Neuronal stem cell (in vitro differentiated cells): ENCODE measurements at places on chromosomes 5 and 9.

DNA sequence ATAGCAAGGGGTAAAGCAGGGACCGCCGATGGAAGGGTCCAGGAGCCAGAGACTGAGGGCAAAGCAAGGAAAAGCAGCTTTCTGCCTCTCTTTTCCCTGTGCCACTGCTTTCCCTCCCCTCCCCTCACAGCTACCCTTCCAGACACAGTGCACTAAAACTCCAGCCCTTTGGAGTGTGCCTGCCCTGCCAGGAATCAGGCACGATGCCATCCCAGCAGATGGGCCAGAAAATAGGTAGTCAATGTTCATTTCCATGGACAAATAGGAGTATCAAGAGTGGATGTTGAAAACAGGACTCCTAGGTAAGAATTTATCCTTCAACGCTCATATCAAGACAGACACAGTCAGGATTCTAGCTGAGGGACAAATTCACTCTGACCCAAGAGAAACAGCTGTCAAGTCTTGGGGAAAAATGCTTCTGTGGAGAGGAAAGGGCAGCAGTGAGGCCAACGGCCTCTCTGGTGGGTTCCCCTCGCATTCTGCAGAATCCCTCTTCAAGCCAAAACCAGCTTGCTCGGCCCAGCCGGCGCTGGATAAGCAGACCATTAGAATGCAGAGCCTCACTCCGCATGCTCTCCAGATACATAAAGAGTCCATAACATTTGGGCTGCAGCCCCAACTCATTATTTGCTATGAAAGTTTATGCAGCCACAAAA is 138.0 kb downstream of the CAAP1 start:
- no peak for DNase-seq

GRCh38 chr5:67347821-67348220 is 151.2 kb upstream of the CD180 start:
- DNase-seq, result no peak

- no peak for DNase-seq
These were observed 240.5 kb upstream of the TUT7 start for GRCh38 chr9:86594724-86595123.

GRCh38 chr9:133992780-133993634 is 883 bp upstream of the VAV2 start:
- DNase-seq, result peak; percentile 70

- DNase-seq, result no peak
These were observed 495.5 kb downstream of the ACTL7B start for GRCh38 chr9:108360304-108360703.

DNA sequence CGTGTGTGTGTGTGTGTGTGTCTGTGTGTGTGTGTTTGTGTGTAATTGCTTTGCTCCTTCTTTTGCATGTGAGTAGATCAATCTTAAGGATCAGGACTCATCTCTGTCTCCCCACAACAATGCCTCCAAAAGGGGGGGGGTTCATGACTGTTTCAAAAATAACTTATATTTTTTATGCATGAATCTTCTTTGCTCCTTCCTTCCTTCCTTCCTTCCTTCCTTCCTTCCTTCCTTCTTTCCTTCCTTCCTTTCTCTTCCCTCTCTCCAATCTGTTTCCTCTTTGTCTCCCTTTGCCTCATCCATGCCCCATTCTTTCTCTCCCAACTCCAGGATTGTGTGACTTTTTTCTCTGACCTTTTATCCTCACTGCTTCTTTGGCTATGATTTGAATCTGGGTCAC is 126.4 kb upstream of the OSMR start:
- no peak for DNase-seq

DNA sequence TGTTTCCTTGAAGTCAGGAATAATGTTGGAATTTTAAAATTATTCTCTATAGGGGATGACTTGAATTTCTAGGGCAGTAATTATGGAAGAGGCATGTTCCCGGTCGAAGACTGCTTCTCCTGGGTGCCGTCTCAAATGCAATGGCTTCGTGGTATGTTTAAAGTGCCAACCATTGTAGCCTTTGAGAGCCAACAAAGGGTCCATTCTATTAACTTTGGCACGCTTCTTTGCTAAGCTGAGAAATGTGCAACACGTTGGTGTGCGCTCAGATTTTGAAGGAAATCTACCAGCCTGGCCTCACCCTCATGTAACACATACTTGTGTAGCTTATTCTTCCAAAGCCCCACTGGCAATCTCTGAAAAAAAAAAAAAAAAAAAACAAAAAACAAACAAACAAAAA is 221.2 kb upstream of the ANKH start:
- no peak for DNase-seq

DNA sequence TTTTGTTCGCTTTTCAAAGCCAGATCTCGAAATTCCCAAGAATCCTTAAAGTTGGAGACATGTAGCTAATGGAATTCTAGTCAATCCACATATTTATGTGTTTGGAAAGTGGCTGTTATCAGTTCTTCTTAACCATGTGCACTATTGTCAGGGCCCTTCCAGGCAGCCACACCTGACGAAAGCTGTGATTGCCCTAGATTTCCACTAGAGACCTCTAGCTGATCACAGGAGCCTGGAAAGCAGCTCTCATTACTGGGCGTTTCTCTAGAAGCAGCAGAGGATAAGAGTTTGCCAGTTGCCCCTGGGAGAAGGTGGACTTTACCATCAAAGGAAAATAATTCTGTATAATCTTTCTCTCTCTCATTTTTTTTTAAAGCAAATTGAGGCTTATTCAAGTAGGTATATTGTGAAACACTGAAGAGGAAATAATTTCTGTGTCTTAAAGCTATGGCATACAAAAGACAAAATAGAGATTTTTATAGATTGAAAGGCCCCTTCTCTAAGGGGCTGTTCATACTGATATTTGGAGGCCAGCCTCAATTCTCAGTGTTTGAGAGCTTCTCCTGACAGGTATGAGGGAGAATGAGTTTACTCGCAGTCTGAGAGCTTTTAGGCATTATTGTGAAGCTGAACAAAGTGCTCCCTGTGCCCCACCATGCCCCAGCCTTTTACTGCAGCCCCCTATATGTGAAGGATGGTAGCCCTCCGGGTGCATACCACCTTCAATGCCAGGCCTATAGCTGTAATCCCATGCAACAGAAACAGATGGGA is 405.4 kb upstream of the ACTBL2 start:
- DNase-seq, result peak; percentile 43

- no peak for DNase-seq
These were observed 388.0 kb upstream of the IRX2 start for GRCh38 chr5:3139499-3139931.

DNA sequence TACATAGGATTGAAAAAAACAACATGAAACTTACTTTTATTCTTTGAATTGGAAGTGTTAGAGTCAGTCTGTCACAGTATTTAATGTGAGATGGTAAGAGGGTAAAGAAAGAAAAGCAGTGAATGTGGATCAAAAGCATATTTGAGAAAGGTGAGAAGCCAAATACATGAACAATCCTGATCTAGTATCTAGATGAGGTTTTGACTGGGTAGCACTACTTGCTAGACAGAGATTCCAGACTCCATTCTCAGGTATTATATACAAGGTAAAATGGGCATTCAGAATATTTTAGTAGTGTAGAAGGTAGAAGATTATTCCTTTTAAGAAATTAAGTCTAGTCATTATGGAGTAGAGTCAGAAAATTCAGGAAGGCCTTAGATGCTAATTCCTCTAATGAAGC is 62.2 kb downstream of the SLC38A9 start:
- DNase-seq, result no peak

DNA sequence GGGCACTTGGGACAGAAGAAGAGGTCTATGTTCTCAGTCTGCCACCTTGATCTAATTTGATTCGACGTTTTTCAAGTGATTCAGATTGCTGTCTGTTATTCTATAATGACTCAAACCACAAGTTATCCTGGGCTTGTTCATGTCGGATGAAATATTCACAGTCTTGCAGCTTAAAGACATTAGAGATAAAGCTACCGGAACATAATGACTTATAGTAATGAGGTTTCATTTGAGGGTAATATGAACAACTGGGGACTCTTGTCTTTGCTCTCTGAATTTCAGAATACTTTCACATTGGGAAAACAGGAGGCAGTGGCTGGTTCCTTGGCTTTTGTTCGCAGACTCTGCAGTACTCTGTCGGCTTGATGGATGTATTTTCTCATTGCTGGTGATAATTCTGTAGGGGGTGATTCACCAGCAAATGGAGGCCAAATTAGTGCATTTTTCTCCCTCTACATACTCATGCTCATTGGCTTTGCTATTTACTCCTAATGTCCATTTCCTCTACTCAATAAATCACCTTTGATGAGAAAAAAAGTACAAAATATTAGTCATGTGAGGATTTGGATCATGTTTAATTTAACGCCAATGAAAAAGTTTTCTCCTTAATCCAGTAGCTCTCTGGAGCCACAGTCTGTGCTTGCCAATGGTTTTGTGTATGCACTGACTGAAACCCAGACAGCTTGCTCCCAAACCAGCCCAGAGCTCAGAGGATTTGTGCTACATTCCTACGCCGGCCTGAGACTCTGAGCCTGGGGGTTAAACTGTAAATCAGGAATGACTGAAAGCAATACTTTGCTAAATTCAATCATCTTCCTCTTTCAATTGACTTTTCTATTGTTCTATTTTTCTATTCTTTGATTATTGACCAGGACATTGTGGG is 154.7 kb upstream of the ANKH start:
- DNase-seq, result no peak

DNA sequence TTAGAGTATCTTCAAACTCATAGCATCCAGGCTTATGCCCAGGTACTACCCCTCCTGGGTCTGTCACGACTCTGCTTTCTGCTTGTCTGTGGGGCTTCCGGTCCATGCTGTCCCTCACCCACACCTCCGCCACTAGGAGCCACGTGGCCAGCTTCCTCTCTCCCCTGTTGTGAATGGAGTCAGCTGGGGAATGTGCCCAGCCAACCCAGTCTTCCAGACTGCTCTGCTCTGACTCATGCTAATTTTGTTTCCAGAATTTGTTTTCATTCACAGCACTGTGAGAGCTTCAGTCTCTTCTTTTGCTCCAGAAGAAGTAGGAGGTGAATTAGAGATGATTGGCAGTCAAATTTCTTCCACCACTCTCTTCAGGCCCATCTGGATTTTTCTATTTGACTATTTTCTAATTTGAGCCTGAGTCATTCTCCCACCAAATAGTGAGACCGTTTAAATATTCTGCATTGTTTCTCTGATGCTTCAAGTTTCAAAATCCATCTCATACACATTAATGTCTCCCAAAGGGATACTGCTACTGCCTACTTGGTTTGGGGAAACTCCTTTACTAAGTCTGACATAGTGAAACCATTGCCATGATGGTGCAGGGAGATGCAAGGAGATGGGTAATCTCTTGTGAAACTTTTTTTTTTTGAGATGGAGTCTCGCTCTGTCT is 424.1 kb upstream of the KIF2A start:
- no peak for DNase-seq

DNA sequence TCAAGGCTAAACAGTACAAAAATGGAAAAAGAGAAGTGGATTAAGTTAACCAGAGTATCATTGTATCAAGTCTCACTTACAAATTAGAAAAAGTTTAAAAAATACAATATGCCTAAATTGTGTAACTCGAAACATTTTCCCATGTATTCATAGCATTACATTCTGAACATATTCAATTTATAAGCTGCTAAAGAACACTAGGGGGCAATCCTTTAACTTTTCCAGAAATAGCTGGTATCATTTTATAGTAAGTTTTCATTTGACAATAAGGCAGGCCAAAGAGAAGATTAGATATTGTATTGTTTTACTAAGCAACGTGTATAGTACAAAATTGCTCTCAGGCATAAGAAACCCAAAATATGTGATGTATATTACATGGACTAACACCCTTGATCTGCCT is 234.6 kb downstream of the ADGRV1 start:
- DNase-seq, result no peak

DNA sequence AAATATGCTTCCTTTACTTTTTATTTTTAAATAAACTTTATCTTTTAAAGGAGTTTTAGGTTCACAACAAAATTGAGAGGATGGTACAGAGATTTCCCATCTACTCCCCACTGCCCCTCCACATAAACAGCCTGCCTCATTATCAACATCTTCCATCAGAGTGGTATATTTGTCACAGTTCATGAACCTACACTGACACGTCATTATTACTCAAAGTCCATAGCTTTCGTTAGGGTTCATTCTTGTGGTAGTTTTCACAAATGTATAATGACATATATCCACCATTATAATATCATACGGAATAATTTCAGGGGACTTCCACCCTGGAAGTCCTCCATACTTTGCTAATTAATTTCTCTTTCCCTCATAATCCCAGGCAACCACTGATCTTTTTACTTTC is 204.9 kb downstream of the SMARCA2 start:
- DNase-seq, result no peak

DNA sequence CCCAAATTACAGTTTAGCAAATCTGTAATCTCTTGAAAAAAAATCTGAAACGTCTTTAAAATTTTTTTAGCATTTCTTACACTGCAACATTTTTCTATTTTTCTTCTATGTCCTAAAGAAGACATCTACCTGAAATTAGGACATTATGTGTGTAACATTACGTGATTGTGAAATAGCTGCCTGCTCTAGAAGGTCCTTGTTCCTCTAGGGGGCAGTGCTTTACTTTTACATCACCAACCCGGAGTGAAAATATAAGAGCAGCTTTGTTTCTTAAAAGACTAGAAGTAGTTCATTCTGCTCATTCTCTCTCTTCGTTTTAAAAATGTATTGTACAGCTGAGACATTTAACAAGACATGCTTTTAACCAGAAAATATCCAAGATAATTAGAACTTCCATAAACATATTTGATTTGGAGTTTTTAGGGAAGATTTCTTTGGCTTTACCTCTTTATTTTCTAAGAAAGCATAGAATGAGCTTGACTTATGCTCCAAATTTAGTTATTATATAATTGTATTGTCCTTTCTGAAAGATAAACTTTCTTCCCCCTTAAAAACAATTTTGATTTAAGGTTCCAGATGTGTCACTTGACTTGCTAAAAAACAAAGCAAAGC is 48.1 kb upstream of the RIOK2 start:
- DNase-seq, result peak; percentile 51

GRCh38 chr5:171272996-171273970 is 35.8 kb upstream of the TLX3 start:
- DNase-seq, result peak; percentile 3

- DNase-seq, result no peak
These were observed 91.0 kb upstream of the ALDH1B1 start for GRCh38 chr9:38301376-38302106.

DNA sequence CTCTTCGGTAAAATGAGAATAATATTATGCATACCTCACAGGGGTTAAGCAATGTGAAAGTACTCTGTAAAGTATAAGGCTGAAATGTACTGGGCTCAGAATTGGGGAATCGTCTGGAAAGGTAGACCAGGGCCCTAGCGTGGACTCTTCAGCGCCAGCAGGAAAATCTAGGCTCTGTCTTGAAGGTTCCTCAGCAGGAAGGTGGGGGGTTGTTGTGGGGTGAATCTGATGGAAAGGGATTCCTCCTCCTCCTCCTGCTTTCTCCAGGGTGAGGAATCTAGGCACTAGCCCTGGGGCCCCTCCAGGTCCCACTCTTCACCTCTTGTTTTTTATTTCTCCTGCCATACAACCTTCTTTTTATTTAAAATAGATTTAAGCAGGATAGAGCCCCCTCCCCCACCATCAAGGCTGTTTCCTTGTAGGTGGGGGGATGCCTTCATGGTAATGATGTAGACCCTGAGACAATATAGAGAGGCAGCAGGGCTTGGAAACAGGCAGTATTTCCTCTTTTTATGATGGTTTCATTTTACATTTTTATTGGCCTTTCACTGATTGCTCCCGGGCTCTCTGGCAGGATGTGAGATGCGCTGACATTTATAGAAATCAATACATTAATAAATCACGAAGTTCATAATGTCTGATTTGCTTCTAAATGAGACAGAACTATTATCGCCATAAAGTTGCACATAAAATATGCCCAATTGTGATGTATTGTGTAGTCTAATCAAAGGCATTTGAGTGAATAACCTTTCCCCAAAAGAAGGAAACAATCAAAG is 78.9 kb upstream of the GABRP start:
- DNase-seq, result no peak

- no peak for DNase-seq
These were observed 53.2 kb downstream of the TRIP13 start for GRCh38 chr5:945691-946551.

GRCh38 chr9:134824583-134824982 is 56.0 kb upstream of the FCN2 start:
- DNase-seq, result no peak
